Tibial nerve (tissue), 4 donors: ENCODE measurements at places on chromosomes 5 and 9. TPM values are rescaled to one million over a fixed set of nuclear protein-coding genes. Genes with fewer than 3 reads are reported as not detected.

Gene IFNA13
- total RNA-seq, result not detected

Gene ADAMTS6
- total RNA-seq, result 5.7 TPM

Gene ANKRD33B
- 21.3 TPM for total RNA-seq

Gene GABRA6
- not detected for total RNA-seq

Gene FGF1
- total RNA-seq, result 113 TPM

Gene MORN5
- total RNA-seq, result 1.8 TPM

GRCh38 chr9:37944266-37944650, 40.3 kb upstream of the SLC25A51 start:
- no peak for DNase-seq

DNA sequence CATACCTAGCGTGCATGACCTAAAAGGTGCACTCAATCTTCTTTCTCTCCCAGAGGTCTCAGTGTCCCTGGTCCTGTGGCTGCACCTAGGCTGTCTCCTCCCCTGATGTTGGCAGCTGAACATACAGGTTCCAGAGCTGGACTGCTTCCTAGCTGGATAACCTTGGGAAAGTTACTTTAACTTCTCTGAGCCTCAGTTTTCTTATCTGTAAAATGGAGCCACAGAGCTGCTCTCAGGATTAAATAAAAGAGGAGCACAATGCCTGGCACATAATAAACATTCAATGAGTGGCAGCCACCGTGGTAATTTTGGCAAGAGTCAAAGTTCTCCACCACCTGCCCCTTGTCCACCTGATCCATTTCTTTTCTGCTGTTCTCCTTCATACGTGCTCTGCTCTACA, 14.0 kb downstream of the MORN5 start:
- DNase-seq, result no peak

Gene PCDHGB5
- 9.9 TPM for total RNA-seq

DNA sequence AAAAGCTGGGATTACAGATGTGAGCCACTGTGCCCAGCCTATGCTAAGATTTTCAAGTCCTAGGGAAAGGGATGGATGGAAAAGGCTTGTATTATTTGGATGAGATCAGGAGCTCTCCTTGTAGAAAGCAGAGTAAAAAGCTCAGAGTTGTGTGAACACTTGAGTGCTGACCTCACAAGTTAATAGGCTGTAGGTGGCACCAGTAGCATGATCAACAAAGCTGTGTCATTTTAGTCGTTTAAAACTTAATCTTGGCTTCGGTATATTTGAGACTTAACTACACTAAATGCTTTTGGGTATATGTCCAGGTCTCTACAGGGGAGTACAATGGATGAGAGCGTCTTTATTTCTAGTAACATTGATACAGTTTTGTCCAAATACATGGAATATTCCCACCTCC, 264.2 kb downstream of the TMEM38B start:
- no peak for DNase-seq

- DNase-seq, result no peak
These were observed 5.7 kb downstream of the PCSK5 start for GRCh38 chr9:75896193-75896592.

- no peak for DNase-seq
These were observed 3.0 kb downstream of the CLPTM1L start for GRCh38 chr5:1341863-1342262.

Gene SCGB3A1
- not detected for total RNA-seq

GRCh38 chr9:111925017-111925770, 28.6 kb downstream of the UGCG start:
- no peak for DNase-seq

Gene TRPM3
- total RNA-seq, result 7.1 TPM

GRCh38 chr9:87336914-87337333, 160.7 kb upstream of the DAPK1 start:
- DNase-seq, result no peak

GRCh38 chr9:136544964-136545691, 720 bp downstream of the NOTCH1 start:
- no peak for DNase-seq

Gene SMC2
- total RNA-seq, result 8.6 TPM

Gene CETN3
- 7.8 TPM for total RNA-seq

Gene ATP10B
- 17.7 TPM for total RNA-seq

DNA sequence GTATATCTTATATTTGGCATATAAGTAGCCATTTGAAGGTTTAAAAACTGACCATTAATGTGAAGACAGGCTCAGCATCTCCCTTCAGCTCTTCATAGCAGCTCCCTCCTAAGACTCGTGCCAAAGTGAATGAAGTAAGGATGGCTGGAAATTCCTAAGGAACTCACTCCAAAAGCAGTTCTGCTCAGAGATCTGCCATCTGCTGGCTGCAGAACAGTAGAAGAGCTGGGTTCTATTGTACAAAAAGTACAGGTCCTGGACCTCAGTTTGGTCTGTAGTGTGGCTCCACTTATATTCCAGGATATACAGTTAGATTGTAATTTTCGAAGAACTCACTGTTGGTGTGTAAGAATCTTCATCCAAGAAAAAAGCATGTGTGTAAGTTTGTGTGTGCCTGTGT, 104.9 kb upstream of the RUSC2 start:
- DNase-seq, result no peak

Gene CDKN2B
- 33.1 TPM for total RNA-seq

Gene NEURL1B
- total RNA-seq, result 98.8 TPM

DNA sequence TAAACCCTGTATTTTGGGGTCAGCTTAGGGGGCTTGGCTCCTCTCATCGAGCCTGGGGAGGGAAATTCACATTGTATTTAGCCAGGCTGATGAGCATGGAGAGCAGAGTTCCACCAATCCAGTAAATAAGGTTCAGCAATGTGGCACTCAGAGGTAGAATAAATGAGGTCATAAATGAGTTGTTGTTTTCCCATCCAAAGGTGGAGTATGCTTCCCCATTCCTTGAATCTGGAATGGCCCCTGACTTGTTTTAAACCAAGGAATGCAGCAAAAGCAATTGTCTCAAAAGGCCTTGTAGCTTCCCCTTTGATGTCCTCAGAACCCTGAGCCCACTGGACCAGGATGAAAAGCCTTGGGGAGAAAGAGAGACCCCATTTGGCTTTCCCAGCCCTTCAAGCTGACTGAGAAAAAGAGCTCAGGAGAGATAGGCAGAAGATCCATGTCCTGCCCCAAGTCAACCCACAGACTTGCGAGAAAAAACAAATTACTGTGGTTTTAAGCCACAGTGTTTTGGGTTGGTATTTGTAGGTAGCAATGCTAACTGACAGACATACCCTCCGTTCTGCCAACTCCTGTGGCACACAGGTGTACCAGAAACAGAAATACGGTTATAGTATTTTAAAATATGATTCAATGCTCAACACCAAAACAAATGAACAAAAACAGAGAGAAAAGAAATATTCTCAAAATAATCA, 566.0 kb upstream of the DMAC1 start:
- no peak for DNase-seq

Gene IL4
- total RNA-seq, result not detected

DNA sequence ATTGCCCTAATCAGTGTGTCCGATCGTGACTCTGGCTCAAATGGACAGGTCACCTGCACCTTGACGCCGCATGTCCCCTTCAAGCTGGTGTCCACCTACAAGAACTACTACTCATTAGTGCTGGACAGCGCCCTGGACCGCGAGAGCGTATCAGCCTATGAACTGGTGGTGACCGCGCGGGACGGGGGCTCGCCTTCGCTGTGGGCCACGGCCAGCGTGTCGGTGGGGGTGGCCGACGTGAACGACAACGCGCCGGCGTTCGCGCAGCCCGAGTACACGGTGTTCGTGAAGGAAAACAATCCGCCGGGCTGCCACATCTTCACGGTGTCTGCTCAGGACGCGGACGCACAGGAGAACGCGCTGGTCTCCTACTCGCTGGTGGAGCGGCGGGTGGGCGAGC, 1.4 kb downstream of the PCDHA13 start:
- DNase-seq, result no peak

- no peak for DNase-seq
These were observed 26.4 kb upstream of the NSMF start for GRCh38 chr9:137485343-137486140.

Gene WNK2
- 10.8 TPM for total RNA-seq

Gene SMIM32
- total RNA-seq, result not detected
